CD4-positive, alpha-beta T cell treated with Interleukin-21 for 1 hour (primary cell): ENCODE measurements at places on chromosomes 3 and 15.
A peak's percentile ranks its signal among the peaks of the same experiment; 100 is the strongest.

DNA sequence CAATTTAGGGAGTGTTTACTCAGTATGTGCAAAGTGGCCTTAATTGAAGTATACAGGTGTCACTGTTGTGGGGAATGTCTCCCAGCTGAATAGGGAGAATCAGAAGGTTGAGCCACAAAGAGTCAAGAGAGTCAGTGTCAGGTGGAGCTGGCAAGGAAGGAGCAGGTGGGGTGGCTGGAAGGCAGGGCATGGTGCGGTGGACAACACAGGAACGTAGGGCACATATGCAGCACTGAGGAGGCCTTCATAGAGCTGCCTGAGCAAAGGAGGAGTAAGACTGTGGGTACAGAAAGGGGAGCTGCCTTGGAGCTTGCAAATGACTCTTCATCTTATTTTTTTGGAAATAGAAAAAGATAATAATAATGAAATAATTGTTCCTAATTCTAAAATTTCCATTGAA, 20.0 kb downstream of the ARHGEF3 start:
- DNase-seq, result no peak

GRCh38 chr15:82871358-82871757, 61.9 kb downstream of the WHAMM start:
- DNase-seq, result no peak

DNA sequence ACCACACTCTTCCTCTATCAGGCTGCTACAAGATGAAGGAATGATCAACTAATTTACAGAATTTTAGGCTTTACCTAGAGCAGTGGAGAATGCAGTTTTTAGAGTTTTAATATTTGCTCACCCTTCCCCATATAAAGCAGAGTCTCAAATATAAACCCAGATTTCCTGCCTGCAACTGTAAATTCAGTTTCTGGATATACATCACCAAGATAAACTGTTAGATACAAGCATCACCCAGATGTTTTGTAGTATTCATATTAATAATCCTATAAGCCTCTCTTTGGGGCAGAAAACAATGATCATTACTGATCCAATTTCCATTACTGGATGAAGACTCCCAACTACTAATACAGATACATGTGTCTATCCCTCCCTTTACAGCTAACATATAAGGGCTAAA, 205.9 kb downstream of the TNIK start:
- no peak for DNase-seq

DNA sequence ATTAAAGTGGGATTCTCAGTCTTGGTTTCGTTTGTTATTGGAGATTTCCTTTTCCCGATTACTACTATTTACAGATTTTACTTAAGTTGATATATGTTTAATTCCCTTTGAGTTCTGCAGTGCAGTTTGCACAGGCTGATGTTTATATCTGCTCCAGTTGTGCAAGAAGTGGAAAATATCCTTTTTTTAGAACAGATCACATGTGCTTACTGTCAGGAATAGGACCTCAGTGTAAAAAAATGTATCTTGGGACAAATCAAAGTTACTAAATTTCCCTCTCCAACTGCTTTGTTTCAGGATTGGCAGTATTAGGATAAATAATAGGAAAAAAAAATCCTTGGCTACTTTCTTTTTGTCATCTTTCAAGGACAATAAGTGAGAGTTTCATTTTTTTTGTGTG, 6.9 kb downstream of the MITF start:
- no peak for DNase-seq

- peak; percentile 55 for DNase-seq
Measured at GRCh38 chr3:49906073-49906743, 2.5 kb upstream of the MST1R start.

- DNase-seq, result no peak
Measured at GRCh38 chr3:186141790-186142189, 32.9 kb upstream of the ETV5 start.

GRCh38 chr15:61318301-61318700, 89.2 kb upstream of the RORA start:
- DNase-seq, result no peak

DNA sequence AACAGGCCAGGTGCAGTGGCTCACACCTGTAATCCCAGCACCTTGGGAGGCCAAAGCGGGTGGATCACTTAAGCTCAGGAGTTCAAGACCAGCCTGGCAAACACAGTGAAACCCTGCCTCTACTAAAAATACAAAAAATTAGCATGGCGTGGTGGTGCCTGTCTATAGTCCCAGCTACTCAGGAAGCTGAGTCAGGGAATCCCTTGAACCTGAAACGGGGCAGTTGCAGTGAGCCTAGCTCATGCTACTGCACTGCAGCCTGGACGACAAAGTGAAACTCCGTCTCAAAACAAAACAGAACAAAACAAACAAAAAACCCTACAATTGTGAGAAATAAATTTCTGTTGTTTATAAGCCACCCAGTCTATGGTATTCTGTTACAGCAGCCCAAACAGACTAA, 94.7 kb downstream of the PIK3CB start:
- no peak for DNase-seq

DNA sequence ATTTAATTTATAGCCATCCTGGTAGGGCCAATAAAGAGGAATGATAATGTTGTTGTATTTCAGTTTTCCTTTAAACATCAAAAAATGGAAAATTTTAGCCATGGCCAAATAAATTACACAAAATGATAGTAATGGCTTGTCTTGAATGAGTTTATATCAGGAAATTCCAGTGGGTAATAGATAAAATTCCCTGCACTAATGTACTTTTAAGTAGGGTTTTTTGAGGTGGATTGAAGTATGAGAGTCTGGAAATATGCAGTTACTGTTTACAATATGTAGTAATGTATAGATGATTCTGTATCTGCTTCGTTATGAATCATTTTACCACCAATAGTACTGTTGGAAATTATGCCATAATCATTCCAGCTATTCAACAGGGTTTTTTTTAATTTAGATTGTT, 219.4 kb upstream of the ROBO2 start:
- DNase-seq, result no peak

GRCh38 chr3:158094235-158095110, 11.7 kb downstream of the SHOX2 start:
- no peak for DNase-seq

GRCh38 chr3:138326866-138327595, 2.6 kb downstream of the NME9 start:
- DNase-seq, result no peak
